Left lung (tissue), 14 donors: ENCODE measurements at places on chromosomes 1 and 21. TPM values are rescaled to one million over a fixed set of nuclear protein-coding genes. Genes with fewer than 3 reads are reported as not detected.

The SPRR5 gene
- polyA plus RNA-seq, result not detected

- DNase-seq, result no peak
Measured at GRCh38 chr21:17793246-17794123, 25.7 kb downstream of the C21orf91 start.

The OR2T11 gene
- polyA plus RNA-seq, result not detected

The SH2D2A gene
- 0.40 TPM for polyA plus RNA-seq
